Omental fat pad (tissue), 4 donors: ENCODE measurements at places on chromosomes 7 and 10. TPM values are rescaled to one million over a fixed set of nuclear protein-coding genes. Genes with fewer than 3 reads are reported as not detected.

DNA sequence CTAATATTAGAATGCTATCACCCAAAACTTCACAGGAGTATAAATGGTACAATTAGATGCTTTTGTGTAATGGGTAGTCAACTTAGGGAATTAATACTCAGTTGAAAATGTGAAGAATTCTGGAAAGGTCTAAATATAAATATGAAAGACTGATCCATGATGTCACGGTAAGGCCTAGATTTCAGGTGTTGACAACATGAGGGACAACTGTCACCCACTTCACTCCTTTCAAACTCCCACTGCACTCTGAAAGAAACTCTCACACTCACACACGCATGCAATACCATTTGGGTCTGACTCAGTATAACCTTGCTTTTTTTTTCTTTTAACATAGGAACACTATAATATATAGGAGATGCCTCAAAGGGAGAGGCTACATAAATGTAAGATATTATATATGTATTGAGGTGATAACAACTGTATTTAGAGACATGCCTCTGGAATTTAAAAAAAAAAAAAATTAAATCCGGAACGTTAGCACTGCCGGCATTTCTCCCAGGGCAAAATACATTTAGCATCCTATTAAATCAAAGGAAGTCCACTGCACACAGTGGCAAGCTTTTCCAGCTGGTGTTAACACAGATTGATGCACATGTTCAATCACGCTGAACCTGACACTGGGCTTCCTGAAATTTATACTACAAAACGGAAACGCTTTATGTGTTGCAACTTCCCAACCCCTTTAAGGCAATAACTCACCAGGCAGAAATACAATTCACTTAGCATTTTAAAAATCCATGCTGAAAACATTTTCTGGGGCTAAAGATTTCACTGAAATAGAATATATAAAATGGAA, 74.9 kb downstream of the RSU1 start:
- DNase-seq = no peak

- DNase-seq = no peak
These were observed 182.8 kb upstream of the BMPER start for GRCh38 chr7:33722383-33723101.

DNA sequence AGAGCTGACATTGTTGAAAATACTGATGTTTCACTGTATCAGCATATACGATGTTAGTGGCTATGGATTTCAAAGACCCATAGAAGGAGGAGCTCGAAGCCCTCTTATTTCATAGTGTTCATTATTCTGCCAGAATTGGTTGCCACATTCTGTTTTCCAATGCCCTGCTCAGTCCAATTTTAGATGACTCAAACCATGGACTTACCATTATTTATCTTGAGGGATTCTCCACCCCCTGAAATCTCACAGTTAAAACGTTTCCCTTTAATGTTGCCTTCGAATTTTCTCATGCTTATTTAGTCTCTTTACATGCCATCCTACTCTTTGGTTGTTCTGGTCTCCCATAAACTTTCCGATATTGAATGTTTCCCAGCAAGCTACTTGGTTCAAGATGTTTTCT, 264.5 kb downstream of the HDAC9 start:
- DNase-seq = no peak

Gene ARHGAP22
- total RNA-seq = 3.2 TPM

GRCh38 chr10:24518981-24519597, 204.6 kb downstream of the ARHGAP21 start:
- peak; percentile 34 for DNase-seq

Gene SOSTDC1
- not detected for total RNA-seq

DNA sequence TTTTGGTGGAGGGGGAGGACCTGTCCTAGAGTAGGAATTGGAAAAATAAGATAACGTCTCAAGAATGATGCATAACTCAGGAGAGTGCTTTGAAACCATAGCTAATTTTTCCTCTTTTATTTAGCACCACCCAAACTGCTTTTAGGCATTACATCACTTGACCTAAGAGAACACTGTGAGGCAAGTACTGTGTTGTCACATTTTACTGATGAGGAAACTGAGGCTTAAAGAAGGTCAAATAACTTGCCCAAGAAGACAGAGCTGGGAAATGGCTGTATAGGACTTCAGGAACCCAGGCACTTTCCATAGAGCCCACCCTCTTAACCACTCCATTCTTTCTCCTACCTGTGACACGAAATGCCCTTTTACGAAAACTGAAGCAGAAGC, 21.4 kb downstream of the ADRB1 start:
- no peak for DNase-seq

GRCh38 chr10:95841661-95842498, 65.9 kb upstream of the CC2D2B start:
- DNase-seq = no peak

- DNase-seq = no peak
These were observed 8.4 kb downstream of the TLX1 start for GRCh38 chr10:101139421-101139911.

GRCh38 chr7:1818575-1819258, 148.6 kb downstream of the ELFN1 start:
- no peak for DNase-seq

GRCh38 chr10:125093974-125094705, 66.2 kb downstream of the CTBP2 start:
- no peak for DNase-seq

DNA sequence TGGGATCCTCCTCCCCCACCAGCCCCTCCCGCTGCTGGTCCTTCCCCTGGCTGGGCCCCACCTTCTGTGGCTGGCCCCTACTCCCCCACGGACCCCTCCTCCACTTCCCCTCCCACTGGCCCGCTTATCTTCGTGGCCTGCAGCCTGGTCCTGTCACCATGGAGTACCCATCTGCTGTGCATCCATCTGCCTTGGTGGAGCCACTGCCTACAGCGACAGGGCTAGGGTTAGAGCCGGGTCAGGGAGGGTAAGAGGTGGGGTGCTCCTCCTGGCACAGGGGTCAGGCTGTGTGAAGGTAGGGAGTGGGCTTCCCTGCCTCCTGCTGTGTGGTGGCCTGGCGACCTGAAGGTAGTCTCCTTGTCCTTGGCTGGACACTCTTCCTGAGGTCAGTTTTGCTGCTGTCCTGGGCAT, 5.2 kb downstream of the ADCY1 start:
- no peak for DNase-seq
